ENCODE measurements at places on chromosomes 4 and X.

DNA sequence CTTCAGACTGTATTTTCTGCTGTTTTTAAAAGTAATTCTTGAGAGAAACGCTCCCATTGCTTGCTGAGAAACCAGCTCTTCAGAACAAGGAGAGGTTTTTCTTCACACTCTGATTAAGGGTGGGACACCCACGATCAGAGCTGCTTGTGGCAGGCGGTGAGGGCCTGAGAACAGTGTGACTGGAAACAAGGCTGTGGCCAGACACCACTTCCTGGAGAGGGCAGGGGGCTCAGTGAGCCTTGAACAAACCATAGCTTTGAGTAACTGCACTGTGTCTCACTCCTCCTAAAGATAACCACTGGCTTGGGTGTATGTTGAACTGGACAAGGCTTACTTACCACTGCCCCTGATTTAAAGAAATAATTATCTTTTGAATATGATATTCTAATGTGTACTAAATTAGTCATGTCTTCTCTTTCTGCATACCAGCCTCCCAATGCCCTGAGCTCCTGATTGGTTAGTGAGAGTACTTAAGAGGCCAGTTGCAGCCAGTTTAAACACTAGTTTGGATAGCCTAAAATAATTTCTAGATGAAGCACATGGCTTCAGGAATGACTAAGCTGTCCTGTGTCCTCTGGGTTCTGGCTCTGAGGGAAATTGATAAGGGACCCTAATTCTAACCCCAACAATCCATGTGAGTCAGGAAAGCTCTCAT is 3.7 kb upstream of the GPR82 start:
- DNase-seq, result no peak

- no peak for DNase-seq
These were observed 116.4 kb upstream of the NKX1-1 start for GRCh38 chr4:1522606-1523005.

- DNase-seq, result no peak
These were observed 160.5 kb upstream of the AGTR2 start for GRCh38 chrX:116009861-116010710.

DNA sequence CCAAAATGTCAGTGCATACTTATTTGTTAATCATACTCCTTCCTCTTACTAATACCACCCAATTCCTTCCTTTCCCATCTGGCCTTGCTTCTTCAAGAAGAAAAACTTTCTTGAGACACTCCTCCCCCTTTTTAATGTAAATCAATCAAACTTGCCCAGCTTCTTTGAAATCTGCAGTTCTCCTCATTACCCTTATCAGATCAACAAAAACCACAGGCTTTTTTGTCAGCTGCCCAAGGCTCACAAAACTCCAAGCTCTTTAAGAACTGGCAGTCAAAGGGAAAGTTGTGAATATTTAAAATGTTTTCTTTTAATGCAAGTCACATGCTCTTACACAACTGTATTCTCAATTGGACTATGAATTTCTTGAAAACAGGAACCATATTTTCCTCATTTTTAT is 11.3 kb upstream of the MYOZ2 start:
- DNase-seq, result no peak

DNA sequence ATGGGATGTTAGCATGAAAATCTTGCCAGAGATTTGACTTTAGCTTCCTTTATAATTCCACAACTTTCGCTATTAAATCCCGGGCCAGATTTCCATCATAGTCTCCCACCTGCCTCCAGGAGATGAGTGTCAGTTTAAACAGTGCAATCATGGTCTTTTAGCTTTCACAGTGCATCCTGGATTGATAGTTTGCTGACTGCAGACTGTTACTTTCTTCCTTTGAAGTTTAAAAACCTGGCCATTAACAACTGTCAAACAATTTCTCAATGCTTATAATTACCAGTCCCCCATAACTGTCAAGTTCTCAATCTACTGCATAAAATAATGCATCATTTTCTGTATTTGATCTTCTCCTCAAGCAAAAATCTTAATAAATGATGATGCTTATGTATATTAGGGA is 108.4 kb upstream of the FSTL5 start:
- DNase-seq, result no peak

DNA sequence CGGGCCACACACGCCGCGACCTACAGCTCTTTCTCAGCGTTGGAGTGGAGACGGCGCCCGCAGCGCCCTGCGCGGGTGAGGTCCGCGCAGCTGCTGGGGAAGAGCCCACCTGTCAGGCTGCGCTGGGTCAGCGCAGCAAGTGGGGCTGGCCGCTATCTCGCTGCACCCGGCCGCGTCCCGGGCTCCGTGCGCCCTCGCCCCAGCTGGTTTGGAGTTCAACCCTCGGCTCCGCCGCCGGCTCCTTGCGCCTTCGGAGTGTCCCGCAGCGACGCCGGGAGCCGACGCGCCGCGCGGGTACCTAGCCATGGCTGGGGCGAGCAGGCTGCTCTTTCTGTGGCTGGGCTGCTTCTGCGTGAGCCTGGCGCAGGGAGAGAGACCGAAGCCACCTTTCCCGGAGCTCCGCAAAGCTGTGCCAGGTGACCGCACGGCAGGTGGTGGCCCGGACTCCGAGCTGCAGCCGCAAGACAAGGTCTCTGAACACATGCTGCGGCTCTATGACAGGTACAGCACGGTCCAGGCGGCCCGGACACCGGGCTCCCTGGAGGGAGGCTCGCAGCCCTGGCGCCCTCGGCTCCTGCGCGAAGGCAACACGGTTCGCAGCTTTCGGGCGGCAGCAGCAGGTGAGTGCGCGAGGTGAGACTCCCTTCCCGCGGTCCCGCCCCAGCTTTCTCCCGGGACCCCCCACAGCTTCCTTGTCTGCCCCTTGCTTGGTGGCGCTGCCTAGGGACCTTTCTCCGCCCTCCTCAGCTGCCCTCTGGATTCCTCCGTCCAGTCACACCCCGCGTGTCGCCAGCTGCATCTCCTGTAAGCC is 678 bp downstream of the BMP3 start:
- no peak for DNase-seq

GRCh38 chr4:161249779-161250440 is 913.9 kb downstream of the FSTL5 start:
- no peak for DNase-seq

DNA sequence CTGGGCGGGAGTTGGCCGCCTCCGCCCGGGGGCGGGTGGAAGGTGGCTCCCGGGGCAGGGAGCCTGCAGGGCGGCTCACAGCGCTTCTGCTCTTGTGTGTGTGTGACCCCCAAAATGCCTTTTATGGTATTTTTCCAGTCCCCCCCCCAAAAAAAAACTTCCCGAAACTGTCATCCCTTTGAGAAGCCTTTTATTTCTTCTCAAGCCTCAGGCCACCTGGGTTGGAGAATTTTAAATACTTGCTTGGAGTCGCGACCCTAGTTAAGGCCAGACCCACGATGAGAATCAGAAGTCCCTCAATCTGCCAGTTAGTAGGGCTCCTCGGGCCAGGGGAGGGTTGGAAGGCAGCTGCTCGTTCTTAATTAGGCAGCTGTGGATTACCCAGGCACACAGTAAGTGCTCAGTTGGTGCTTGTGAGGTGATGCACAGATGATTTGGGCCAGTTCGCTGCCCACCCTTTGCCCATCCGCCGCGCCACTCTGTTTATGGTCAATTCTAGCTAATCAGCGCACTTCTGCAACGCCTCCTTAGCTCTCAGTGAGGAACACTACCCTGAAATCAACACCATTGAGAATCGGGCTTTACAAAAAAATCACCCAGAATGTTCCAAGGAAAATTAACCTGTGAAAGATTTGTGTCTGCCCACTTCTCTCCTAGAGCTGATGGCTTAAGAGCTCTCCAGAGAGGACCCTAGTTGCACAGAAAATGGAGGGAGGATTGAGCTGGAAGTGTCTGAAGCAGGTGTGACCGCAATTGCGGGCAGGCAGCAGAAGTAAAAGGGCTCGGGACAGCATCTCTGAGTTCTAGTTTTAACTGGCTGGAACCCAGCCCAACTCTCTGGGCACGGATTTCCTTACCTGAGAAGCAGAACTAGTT is 648 bp upstream of the SCD5 start:
- no peak for DNase-seq

- DNase-seq, result no peak
These were observed 153.7 kb downstream of the VEGFC start for GRCh38 chr4:176638992-176639391.

- peak; percentile 0 for DNase-seq
These were observed 256.4 kb upstream of the GRID2 start for GRCh38 chr4:92047209-92047875.

- DNase-seq, result no peak
These were observed 48.8 kb upstream of the AMOT start for GRCh38 chrX:112889400-112889799.

DNA sequence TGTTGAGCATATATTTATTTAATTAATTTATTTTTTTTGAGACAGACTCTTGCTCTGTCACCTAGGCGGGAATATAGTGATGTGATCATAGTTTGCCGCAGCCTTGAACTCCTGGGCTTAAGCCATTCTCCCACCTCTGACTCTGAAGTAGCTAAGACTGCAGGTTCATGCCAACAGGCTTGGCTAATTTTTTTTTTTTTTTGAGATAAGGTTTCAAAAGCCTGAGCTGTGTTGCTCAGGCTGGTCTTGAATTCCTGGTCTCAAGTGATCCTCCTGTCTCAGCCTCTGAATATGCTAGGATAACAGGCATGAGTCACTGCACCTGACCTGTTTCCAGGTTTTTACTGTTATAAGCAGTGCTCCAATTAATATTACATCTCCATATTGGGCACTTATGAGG is 4.8 kb downstream of the ADD1 start:
- no peak for DNase-seq

GRCh38 chr4:112604589-112604988 is 32.1 kb downstream of the ZGRF1 start:
- DNase-seq, result peak; percentile 37

DNA sequence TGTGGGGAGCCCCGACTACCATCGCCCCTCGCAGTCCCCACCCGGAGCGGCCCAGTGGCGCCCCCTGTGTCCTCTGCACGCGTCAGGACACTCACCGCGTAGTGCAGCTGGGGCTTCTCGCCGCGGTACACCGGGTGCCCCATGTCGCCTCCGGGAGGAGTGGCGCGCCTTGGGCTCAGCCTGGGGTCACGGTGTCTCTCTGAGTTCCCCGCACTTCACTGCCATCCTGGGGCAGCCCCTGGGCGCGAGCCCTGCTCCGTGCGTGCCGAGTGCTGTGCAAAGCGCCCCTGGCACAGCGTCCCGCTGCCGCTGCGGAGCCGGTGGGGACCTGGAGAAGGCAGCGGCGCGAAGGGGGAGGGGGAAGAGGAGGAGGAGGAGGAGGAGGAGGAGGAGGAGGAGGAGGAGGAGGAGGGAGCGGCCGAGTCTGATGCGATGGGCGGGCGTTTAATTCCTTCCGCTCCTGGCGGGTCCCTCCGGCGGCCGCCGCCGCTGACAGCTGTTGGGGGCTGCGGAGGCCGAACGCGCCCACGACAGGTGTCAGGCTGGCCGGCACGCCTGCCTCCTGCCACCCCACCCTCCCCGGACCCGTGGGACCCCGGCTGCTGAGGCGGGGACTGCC is 134.3 kb downstream of the AMELX start:
- no peak for DNase-seq

DNA sequence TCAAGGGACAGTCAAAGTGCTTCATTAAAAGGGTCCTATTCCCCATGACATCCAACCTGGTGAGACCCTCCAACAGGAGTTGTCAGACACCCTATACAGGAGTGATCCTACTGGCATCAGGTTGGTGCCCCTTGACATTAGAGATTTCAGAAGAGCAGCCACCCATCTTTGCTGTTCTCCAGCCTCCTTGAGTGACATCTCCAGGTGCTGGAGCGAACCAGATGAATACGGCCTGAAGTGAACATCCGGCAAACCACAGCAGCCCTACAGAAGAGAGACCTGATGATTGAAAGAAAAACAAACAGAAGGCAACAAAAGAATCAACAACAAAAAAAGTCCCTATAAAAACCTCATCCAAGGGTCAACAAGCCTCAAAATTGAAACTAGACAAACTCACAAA is 146.1 kb upstream of the PBDC1 start:
- DNase-seq, result no peak

DNA sequence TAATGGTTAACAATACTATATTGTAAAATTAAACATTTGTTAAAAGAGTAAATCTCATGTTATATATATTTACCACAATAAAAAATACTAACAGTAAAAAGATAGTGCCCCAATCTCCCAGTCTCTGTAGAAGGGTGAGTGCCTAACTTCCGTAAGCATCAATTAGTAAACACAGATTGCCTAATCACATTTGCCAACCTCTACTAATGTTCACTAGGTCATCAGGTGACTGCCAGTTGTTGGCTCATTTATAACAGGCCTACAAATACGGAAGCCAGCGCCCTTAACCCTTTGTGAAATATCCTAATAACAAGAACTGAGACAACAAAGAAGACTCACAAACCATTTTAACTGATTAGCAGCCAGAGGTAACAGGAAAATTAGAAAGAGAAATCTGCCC is 345.1 kb downstream of the INPP4B start:
- no peak for DNase-seq

GRCh38 chrX:119682019-119682989 is 10.7 kb downstream of the SEPTIN6 start:
- no peak for DNase-seq

- no peak for DNase-seq
These were observed 244 bp downstream of the EIF2S3 start for GRCh38 chrX:24055043-24055356.

GRCh38 chrX:46202733-46203514 is 342.3 kb downstream of the ZNF674 start:
- DNase-seq, result no peak

DNA sequence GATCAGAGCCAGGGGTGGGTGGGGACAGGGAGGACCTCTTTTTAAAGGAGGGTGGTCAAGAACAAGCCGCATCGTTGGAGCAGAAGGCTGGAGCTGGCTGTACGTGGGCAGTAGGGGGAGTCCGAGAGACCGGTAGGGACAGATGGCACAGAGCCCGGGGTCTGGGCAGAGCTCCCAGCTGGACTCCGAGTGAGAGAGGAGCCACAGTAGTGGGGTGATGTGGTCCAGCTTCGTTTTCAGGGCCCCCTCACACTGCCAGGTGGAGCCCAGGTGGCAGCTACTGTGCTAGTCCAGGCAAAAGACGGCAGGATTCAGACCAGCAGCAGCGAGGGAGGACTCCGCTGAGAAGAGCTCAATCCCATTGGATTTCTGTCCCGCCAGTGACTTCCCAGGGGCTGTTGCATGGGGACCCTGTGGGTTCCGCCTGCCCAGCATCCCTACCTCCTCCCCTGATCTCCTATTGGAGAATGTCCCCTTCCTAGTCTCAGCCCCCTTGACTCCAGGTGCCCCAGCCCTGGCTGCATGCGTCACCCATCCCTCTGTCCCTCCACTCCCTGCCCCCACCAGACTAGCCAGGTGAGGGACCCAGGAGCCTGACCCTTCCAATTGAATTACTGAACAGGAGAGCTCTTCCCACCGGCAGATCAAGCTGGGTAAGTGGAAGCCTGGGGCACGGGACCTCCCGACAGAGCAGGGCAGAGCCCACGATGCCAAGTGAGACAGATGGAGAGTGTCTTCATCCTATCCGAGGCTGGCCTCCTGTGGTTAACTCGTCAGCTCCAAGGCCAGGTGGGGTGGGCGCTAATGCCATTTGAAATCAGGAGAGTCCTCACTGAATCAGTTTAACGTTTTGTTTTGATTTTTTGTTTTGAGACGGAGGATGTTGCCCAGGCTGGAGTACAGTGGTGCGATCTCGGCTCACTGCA is 2.9 kb downstream of the ARHGAP4 start:
- peak; percentile 52 for DNase-seq

- DNase-seq, result no peak
These were observed 8.1 kb upstream of the DKK2 start for GRCh38 chr4:107044170-107044569.
